Stimulated activated CD4-positive, alpha-beta T cell treated with anti-CD3 and anti-CD28 coated beads, Interleukin-15, amount 100 ng/mL, for 1 hour (primary cell): ENCODE measurements at places on chromosomes 6 and 20.

DNA sequence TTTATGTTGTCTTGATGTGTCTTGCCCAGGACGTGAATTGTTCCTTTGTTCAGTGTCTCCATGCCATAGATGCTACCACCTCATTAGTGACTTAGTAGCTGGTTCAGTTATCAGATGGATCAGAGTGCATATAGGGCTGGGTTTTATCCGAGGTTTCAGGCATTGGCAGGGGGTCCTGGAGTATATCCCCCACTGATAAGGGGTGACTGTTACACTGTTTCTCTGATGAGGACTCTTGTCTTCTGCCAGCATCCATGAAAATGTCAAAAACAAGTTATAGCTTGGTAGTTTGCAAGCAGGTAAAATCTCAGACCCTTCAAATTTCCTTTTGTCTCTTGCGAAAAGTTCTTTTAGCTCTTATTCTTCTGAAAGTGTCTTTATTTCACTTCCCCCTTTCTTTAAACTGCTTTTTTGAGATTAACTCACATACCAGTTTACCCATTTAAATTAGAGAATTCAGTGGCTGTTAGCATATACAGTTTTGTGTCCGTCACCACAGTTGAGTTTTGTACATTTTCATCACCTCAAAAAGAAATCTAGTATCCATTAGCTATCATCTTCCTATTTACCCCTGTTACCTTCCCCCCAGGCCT lies 109.2 kb downstream of the CDYL start:
- DNase-seq = no peak

- DNase-seq = no peak
These were observed 40.6 kb downstream of the GCNT2 start for GRCh38 chr6:10561611-10562199.

- DNase-seq = no peak
These were observed 2.0 kb downstream of the TSHZ2 start for GRCh38 chr20:52974179-52974594.

DNA sequence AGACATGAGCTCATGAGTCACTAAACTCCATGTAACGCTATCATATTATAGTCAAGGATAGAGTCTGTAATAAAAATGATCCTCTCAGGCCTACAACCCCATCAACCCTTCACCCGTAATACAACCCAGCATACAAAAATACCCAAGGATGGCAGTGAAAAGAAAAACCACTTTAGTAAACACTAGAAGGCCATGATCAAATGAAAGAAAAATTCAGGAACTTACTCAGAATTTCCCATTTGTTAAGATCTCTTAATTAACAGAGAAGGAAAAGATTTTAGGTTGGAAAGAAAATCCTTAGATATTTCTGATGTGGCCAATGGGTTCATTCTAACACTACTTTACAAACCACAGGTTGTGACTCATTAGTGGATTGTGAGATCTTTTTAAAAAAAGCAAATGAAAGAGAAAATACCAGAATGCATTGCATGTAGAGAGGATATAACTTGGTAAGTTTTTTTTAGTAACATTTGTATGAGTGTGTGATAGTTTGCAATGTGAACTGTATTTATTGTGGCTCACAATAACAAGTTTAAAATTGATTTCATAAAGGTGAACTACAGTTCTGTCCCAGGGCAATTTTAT lies 8.0 kb upstream of the UBE2J1 start:
- DNase-seq = no peak

GRCh38 chr6:3650959-3651697 lies 100.4 kb downstream of the PXDC1 start:
- DNase-seq = no peak

- DNase-seq = no peak
These were observed 39.9 kb downstream of the TBC1D7 start for GRCh38 chr6:13288481-13288880.

DNA sequence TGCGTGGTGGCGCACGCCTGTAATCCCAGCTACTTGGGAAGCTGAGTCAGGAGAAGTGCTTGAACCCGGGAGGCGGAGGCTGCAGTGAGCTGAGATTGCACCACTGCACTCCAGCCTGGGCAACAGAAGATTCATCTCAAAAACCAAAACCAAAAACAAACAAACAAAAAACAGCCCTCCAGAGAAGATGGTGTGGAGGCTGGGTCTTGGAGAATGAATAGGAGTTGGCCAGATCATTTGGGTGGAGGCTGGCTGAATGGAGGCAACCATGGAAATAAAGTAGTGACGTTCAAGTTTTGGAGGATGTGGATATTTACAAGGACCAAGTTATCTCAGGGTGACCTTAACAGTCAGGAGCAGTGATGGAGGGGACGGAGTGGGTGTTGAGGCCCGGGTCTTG lies 24.7 kb downstream of the HIVEP1 start:
- DNase-seq = no peak

DNA sequence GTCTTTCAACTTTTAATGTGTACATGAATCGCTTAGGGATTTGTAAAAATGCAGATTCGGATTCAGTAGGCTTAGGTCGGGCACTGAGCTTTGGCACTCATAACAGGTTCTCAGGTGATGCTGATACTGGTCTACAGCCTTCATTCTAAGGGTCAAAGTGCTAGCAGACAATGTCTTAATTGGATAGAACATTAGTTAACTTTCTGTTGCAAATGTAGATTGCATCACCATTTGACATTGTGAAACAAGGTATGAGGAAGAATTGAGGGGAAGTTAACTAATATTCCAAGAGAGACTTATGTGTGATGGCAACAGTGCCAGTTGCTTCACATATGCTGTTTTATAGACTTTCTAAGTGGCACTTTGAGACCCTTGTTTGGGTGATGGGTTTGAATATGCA lies 86.9 kb downstream of the MLIP start:
- DNase-seq = no peak

- no peak for DNase-seq
These were observed 364.3 kb downstream of the RIMS1 start for GRCh38 chr6:72250664-72251063.

- no peak for DNase-seq
These were observed 490.4 kb downstream of the BMP2 start for GRCh38 chr20:7257692-7258466.

DNA sequence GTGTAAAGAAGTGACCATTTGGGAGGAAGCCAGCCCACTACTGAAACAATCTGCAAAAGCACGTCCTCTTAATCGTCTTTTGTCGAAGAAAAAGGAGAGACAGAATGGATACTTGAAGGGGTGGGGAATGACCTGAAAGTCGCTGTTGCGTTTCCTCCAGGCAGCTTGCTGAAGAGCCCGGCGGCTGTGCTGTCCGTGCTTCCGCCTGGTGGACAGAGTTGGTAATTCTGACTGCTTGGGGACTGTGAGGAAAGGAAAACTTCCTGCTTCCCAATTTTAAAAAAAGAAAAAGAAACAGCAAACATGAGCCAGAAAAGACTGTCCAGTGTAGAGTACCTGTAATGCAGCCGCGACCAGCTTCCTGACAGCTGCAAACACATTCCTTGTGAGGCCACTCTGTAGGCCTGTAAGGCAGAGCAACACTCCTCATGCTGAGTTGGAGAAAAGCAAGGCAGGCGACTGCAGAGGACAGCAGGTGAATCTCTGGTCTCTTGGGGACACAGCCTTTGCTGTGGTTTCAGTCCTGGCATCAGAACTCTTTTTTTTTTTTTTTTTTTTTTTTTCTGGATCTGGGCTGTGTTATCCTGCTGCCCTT lies 251.1 kb upstream of the TBX18 start:
- DNase-seq = no peak

- DNase-seq = no peak
These were observed 90.2 kb downstream of the DST start for GRCh38 chr6:56552187-56553130.

DNA sequence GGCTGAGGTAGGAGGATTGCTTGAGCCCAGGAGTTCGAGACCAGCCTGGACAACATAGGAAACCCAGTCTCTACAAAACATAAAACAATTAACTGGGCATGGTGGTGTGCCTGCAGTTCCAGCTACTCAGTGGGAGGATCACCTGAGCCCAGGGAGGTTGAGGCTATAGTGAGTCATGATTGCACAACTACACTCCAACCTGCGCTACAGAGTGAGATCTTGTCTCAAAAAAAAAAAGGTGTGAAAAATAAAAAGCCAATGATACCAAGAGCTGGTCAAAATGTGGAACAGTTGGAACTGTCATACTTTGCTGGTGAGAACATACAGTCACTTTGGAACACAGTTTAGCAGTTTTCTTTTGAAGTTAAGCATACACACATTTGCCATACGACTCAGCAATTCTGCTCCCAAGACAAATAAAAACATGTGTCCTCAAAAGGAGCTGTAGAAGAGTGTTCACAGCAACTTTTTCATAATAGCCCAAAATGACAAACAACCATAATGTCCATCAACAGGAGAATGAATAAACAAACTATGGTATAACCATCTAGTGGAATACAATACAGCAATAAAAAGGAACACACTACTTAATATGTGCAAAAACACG lies 21.6 kb upstream of the FKBP5 start:
- DNase-seq = no peak

DNA sequence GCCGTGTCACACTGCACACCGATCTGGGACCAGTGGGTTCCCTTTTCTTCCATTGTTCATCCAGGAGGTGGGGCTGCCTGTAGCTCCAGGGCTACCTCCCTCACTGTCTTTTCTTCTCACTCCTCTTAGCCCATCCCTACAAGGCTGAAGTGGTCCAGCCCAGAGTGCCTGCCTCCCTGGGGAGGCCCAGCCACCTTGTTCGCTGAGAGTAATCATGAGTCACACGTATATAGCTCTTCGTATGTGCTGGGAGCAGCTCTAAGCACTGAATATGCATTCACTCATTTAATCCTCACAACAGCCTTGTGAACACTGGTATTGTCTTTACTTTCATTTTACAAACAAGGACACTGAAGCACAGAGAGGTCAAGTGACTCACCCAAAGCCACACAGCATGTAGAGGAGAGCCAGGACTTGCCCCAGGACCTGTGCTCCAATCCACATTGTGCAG lies 14.7 kb upstream of the CCDC167 start:
- no peak for DNase-seq

GRCh38 chr6:37904590-37904989 lies 85.1 kb downstream of the ZFAND3 start:
- DNase-seq = no peak
